Activated CD8-positive, alpha-beta memory T cell treated with anti-CD3 and anti-CD28 coated beads for 1 hour (primary cell): ENCODE measurements at places on chromosomes 13 and 19.

DNA sequence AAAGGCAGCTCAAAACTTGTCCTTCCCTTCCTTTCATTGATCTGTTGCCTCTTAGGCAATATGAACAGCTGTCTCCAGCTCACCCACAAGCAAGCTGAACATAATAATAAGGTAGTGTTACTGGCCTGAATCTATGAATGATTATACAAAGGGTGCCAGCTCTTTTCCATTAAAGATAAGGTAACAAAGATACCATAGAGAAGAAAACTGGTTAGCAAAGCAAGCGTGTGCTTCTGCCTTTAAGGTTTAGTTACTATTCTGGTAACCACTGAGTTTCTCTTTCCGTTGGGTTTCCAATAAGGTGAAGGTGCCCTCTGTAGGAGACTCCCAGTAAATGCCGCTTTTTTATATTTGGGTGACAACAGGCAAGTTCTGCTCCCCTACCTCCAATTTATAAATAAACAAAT lies 12.1 kb upstream of the DACH1 start:
- no peak for DNase-seq

- DNase-seq = no peak
Measured at GRCh38 chr13:84430015-84430414, 547.7 kb upstream of the SLITRK1 start.

DNA sequence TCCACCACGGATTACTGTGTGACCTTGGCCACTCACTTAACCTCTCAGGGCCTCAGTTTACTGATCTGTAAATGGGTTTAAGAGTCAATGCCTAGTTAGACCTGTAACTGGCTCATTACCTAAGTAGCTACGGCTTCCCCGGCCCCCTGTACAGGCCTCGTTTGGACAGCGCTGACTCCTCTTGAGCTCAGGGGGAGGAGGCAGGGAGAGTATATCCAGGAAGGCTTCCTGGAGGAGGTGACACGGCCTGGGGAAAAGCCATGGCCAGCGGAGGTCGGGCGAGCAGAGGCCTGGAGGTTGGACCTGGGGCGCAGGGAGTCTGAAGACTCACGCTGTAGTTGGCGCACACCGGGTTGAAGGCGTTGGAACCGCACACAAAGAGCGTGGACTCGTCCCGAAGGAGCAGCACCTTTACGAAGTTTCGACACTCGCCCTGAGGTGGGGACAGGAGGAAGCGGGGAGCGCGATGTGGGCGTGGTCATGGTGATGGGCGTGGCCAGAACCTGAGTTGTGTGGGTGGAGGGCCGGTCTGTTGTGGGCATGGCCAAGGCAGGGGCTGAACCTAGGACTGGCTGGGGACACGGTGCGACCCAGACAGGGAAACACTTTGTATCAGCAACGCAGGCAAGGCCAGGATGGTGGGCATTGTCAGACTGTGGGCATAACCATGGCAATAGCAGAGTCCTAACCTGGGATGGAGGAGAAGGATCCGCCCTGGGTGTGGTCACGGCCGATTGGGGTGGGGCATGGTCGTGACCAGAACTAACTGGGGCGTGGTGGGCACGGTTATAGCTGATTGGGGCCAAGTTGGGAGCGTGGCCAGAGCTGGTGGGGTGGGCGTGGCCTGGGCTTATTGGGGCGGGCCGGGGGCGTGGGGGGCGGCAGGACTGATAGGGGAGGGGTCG lies 3.6 kb downstream of the SEMA6B start:
- DNase-seq = no peak

- DNase-seq = no peak
Measured at GRCh38 chr13:35818633-35819067, 312.5 kb downstream of the DCLK1 start.

DNA sequence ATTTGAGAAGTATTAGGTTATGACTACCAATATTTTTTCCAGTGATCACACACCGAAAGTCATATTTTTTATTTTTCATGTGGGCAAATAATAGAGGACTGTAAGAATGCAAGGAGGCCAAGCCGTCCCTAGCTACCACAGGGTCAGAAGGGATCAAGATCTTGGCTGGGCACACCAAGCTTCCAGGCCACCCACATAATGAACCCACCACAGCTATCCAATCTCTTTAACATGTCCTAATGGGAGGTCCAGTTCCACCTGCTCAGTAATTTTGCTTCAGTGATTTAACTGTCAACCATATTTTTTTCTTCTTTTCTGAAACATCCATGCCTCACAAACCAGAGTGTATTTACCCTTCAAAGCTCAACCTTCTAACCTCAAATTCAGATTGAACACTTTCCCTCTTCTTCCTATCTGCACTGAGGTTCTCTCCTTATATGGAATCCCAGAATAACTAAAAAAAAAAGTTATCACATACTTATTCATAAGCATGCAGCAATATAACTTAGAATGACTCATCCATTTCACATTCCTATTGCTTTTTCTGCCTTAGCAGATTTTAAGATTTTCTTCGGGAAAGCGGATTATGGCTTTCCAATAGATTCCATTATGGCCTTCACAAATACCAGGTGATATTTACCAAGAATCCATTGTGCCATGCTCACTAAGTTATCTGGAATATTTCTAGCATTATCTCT lies 12.2 kb downstream of the ARGLU1 start:
- DNase-seq = no peak

DNA sequence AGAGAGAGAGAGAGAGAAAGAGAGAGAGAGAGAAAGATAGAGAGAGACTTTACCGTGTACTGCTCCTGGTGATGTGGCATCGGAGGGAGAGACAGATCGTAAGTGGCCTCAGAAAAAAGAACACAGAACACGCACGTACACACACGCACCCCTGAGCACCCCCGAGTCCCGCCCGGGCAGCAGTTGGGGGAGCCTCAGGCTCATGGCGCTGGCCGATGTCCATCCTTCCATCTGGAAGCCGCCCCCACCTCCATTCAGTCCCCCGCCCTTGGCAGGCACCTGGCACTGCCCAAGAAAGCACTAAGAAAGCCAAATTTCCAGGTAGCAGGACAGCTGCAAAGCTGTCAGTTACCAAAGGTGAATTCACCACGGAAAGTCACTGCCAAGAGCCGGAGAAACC lies 116.9 kb downstream of the IER2 start:
- DNase-seq = no peak

- no peak for DNase-seq
Measured at GRCh38 chr19:35404879-35405622, 34.2 kb downstream of the GPR42 start.

- no peak for DNase-seq
Measured at GRCh38 chr19:29318581-29318980, 105.6 kb upstream of the UQCRFS1 start.

DNA sequence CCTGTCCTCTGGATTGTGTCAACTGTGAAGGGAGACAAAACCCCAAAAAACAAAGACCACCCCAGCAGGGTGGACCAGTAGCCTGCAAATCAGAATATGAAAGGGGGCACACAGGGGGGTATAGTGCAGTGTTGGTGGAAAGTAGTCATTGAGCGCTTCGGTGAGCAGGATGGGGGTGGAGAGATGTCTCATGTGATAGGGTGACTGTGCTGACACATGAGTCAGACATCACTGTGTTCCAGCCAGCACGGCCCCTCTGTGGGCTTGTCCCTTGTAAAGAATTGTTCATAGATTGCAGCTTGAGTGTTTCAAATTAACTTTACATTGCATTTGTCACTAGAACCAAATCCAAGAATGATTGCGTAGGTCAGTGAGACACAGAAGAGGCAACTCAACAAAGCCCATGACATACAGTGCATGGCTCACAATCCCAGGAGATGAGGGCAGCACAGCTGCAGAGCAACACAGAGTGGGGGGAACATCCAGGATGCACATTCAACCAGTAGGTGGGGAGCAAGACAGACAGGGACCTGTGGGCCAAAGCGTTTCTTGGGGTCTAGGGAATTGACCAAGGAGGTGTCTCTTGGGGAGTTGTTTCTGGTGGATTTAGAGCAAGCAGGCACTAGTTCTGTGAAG lies 7.5 kb downstream of the ZNF440 start:
- DNase-seq = no peak

- no peak for DNase-seq
Measured at GRCh38 chr13:29513002-29513980, 82.2 kb downstream of the SLC7A1 start.

DNA sequence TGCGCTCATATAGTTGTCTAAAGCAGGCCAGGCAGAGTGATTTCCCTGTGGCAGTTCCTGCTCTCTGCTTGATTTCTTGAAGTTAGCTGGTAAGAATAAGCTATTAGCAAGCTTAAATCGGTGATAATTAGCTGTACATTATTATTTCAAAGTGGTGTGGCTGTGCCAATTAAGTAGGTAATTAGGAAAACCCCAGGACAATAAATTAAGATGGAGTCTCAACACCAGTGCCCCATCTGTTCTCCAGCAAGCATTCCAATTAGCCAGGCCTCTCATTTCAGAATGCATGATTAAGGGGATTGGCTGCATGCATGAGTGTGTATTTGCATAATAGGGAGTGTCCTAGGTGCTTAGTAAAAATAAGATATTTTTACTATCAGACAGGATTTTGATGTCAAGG lies 342.3 kb downstream of the GPC5 start:
- no peak for DNase-seq

- DNase-seq = peak; percentile 53
Measured at GRCh38 chr19:42198676-42199439, 18.6 kb downstream of the DEDD2 start.

- no peak for DNase-seq
Measured at GRCh38 chr13:100751826-100752225, 77.2 kb upstream of the TMTC4 start.

DNA sequence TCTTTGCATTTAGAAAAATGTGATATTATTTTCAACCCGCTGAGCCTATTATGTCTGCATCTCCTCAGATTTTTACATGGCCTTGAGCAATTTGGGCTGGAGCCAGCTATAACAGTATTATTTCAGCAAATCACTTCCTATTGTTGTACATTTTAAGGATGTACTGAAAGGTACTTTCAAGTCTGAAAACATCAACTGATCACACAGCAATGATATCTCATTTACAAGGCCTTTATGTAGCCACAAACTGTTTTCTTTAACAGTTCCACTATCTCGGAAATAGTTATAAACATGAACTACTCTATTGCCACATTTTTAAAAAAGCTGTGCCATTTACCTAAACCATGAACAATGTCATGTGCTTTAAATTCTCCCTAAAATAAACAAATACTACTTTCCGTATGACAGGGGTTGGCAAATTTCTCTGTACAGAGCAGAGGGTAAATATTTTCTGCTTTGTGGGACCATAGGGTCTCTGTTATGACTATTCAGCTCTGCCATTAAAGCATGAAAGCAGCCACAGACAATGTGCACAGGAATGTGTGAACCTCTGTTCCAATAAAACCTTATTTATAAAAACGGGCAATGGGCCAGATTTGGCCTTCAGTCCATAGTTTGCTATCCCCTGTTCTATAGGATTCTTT lies 560.4 kb downstream of the GPC6 start:
- no peak for DNase-seq

DNA sequence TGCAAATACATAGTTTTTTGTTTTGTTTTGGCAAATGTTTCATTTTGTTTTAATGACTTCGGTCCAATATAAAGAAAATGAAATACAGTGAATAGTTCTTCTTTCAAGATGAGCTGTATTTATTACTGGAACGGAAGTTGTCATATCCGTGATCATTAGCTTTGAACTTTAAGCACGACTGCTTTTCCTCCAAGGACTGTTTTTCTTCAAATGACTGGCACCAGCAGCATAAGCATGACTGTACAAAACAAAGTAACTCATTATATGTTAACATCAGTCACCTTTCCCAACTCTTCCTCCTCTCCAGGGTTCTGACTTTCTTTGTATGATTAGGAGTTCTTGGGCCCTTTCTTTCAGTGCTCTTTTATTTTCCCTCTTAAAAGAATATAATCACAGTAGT lies 20.5 kb downstream of the EDNRB start:
- no peak for DNase-seq

DNA sequence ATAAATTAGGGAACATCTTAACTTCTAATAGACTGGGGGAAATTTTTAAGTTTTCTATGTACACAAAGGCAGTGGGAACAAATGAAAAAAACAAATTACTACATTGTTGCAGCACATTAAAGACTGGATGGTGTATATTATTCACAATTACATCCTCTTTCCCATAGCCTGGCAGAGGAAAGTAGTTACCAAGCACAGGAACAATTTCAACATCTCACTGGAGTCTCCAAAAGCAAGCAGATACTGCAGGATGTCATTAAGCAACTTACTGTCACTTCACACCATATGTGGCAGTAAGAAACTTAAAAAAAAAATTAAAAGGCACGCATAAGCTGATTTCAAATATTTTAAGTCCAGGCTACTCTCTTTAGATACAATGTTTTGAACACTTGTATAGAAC lies 6.4 kb upstream of the EFNB2 start:
- DNase-seq = no peak

GRCh38 chr19:37981785-37982475 lies 74.9 kb downstream of the SIPA1L3 start:
- no peak for DNase-seq

GRCh38 chr13:40692946-40693345 lies 26.5 kb upstream of the FOXO1 start:
- DNase-seq = no peak
